Anterior cingulate cortex (tissue), 58 donors: ENCODE measurements at places on chromosomes 16 and 17.

DNA sequence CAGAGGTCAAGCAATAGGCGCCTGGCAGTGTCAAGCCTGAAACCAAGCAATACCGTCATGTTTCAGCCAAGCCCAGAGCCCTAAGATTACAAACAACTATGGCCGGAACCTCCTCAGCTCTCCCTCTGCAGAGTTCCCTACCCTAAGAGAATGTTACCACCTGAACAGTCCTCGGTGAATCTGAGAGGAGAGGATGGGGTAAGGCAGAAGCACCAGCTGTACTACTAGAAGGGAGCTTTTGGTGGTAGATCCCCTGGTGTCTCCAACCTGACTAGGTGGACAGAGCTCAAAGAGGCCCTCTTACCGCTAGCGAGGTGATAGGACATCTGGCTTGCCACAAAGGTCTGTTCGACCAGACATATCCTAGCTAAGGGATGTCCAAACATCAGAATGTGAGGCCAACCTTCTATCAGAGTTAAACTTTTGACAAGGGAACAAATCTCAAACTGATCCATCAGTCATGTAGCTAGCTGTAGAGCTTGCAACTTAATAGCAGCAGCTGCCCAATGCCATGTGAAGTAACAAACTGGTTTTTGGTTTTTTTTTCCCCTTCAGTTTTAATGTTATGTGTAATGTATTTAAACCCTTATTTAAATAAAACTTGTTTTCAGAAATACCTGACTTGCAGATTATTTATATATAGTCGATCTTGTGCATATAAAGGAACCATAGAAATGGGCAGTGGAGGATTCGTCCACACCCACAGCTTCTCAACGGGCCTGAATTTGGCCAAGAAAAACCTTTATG, 2.5 kb downstream of the EIF1 start:
- DNase-seq = no peak

DNA sequence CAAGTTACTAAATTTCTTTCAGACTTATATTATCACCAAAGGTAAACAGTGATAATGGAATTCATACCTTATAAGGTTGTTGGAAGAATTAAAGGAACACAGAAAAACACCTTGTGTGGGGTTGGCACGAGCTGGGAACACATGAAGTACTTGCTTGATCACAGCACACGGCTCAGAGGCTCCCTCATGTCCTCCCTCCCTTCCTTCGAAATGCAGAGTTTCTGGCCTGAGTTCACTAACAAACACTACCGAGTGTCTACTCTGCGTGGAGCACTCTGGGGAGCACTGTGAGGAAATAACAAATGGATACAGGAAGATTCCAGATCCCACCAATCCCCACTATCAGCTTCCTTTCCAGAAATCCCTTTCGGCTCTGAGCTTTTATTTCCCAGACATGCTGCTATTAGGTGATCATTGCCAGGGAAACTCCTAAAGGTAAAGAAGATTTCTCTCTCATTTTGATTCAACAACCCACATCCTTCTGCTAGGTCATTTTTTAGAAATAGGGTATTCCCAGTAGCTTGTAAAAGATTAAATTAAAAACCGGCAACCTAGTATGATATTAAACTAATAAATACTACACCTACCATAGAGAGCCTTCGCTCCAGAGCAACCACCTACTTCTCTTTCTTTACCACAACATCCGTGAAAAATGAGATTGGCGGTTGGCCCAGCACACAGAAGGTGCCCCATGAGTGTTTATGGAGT, 6.1 kb upstream of the HNF1B start:
- DNase-seq = no peak

- no peak for DNase-seq
Measured at GRCh38 chr17:49086649-49087048, 45.9 kb upstream of the B4GALNT2 start.

DNA sequence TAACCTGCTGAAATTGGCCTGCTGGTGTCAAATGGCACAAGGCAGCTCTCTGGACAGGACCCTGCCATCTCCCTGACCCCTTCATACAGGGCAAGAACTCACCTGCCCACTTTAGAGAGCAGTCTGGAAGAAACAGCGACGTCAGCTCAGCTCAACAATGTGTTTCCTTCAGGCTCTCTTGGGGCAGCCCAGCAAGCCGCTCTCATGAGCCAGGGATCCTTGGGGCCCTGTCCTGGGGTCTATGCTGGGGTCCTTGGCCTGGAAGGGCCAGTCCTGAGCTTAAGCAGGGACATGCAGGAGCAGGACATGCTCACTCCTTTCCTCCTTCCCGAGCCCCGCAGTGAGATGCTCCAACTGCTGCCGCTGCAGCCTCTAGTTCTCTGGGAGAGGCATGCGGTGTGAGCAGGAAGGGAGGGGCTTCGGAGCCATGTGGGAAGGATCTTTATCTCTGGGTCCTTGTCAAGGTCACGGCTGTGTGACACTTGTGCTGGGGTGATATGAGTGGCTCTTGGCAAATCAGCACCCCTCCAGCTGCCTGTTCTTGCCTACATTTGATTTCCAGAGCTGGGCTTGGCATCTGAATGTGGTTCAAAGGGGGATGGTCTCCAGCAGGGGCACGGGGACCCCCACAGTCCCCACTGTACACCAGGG, 3.4 kb downstream of the C1QTNF1 start:
- DNase-seq = no peak

DNA sequence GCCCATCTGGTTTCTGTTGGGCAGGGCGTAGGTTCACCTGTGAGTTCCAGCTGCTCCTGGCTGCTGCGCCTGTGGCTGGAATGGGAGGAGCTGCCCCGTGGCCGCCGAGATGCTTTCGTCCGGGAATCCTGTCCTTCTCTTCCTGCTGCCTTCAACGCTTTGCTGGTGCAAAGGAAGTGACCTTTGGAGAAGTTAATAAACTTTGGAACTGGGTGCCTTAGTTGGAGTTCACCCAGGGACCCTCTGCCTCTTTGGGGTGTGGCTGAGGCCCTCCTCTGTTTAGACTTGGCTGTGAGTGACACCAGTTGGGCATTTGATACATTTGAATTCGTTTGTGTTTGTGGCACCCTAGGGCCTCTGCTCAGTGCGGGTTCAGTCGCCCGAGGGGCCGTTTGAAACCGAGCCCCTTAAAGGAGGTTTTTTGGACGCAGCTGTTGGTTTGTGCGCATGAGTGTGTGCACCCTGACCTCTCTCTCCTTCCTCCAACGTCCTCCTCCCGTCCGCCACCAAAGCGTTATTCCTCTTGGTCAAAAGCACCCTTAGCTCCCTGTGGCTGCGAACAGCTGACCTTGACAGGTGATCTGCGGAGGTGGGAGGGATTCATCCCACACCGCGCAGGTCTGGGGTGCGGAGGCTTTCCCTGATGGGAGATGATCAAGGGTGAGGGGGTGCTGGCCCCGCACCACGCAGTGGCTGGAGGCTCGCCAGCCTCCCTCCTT, 9.0 kb upstream of the SECTM1 start:
- DNase-seq = no peak

DNA sequence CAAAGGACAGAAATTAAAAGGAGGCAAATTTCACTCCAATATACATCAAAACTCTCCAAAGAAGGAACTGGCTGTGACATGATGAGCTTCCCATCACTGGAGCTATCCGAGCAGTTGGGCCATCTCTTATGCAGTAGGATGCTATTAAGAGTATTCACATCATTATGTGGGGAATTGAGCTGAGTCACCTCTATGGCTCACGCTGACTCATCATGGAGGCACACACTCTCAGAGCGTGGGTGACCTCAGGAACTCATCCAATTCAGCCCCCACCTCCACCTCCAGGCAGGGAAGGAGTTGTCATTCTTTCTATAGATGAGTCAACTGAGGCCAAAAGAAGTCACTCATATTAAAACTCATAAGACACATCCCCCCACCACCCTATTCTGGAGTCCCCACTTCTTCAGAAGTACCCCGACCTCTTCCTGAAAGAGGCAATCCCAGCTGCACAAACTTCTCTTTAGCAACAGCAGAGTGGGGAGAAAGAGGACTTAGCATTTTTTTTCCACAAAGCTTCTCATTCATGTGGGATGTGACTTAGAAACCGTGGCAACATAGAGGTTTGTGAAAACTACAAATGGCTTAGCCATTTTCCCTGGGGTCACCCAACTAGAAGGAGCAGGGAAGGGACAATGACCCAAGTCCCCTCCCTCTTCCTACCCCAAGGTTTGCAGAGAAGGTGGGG, 32.5 kb downstream of the ABCC12 start:
- peak; percentile 15 for DNase-seq

- peak; percentile 71 for DNase-seq
Measured at GRCh38 chr17:40331743-40332641, 23.0 kb downstream of the RARA start.

GRCh38 chr17:41010441-41010840, 1.5 kb upstream of the KRTAP3-1 start:
- no peak for DNase-seq

- no peak for DNase-seq
Measured at GRCh38 chr17:1803280-1803679, 26.4 kb downstream of the SMYD4 start.

DNA sequence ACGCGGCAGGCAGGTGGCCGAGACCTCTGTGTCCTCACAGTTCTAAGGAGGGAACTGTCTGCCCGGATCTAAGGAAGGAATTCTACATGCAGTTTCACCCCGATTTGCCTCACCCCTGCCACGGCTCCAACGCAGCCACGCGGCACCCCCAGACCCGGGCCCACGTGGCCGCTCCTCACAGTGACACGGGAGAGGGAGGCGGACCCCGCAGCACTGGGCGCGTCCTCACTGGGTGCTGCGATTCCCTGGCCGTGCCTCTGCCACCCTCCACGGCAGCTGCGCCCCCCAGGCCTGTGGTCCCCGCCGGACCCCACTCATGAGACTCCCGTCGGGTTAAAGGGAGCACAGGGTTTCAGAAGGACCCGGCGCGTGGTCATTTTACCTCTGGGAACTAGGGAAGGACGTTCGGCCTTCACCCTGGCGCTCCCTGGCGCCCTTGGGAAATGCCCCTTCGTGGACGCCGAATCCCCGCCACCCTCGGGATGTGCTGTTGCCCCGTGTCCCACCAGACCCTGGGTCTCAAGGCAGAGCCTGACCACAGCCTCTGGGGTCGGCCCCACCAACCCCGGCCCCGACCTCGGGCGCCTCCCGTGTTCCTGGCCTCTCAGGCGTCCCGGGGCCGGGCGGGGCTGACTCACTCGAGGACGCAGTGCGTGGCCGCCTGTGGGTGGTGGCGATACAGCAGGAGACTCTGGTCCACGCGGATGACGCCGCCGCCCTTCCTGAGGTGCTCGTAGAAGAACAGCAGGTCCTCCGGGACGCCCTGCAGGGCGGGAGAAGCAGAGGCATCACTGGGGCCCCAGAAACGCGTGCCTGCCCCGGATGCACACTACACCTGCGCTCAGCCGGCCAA, 118.8 kb upstream of the METRNL start:
- DNase-seq = no peak

GRCh38 chr16:30356401-30357084, 1.4 kb upstream of the CD2BP2 start:
- DNase-seq = peak; percentile 27

DNA sequence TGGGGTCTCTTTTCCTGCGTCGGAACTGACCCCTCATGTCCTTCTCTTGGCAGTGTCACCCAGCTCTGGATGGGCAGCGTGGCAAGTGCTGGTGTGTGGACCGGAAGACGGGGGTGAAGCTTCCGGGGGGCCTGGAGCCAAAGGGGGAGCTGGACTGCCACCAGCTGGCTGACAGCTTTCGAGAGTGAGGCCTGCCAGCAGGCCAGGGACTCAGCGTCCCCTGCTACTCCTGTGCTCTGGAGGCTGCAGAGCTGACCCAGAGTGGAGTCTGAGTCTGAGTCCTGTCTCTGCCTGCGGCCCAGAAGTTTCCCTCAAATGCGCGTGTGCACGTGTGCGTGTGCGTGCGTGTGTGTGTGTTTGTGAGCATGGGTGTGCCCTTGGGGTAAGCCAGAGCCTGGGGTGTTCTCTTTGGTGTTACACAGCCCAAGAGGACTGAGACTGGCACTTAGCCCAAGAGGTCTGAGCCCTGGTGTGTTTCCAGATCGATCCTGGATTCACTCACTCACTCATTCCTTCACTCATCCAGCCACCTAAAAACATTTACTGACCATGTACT, 13.2 kb downstream of the IGFBP4 start:
- no peak for DNase-seq

- DNase-seq = no peak
Measured at GRCh38 chr16:684961-685696, 995 bp upstream of the JMJD8 start.

- no peak for DNase-seq
Measured at GRCh38 chr16:51569203-51569931, 418.3 kb upstream of the SALL1 start.

DNA sequence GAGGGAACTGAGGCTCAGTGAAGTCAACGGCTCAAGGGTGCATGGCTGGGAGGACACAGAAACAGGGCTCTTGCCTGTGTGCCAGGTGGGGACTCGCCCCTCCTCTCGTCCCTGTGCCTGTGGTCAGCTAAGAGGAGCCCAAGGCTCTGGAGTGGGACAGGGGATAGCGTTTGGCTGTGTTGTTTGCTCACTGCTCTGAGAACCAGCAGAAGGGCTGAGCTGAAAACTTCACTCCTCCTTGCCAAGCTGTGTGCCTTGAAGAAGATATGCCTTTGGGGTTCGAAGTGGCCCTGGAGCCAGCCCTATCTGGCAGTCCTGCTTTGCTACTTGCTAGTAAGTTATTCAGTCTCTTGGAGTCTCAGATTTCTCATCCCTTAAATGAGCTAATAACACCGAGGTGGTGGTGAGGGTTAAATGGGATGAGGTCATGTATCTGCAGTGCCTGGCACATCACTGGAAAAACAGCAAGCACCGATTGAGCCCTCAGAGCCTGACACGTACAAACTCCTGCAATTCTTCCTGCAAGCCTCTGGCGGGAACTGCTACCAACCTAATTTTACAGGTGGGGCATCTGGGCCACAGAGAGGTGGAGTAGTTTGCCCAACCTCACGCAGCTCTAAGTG, 17.7 kb downstream of the FOXL1 start:
- DNase-seq = no peak

GRCh38 chr17:61537264-61537771, 53.7 kb downstream of the NACA2 start:
- no peak for DNase-seq

DNA sequence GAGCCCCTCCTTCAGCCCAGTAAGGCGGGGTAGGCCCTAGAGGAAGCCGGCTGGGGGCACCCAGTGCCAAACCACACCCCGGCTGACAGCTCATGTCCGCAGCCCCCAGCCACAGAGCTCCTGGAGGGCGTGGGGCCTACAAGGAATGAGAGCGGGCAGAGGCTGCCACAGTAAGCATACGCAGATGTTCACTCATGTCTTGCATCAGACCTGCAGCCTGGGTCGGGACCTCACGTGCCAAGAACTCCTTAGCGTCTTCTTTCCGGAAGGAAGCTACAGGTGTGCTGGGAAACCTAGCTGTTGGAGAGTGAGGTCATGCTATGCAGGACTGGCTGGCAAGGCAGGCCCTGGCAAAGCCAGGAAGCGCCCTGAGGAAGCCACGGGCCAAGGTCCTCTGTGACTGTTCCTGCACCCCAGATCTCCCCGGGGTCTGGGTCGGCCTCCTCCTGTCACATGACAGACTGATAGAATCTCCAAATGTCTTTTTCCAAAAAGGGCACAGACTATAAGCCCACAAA, 1.6 kb downstream of the ZNF598 start:
- DNase-seq = no peak

- no peak for DNase-seq
Measured at GRCh38 chr17:45270828-45271418, 9.0 kb upstream of the SPATA32 start.

- DNase-seq = no peak
Measured at GRCh38 chr16:65318590-65319257, 196.9 kb upstream of the CDH11 start.
